ENCODE measurements at places on chromosomes 2 and 18. TPM values are rescaled to one million over a fixed set of nuclear protein-coding genes. Genes with fewer than 3 reads are reported as not detected.

ALPG gene
- total RNA-seq: not detected

DCC gene
- total RNA-seq: 0.83 TPM

CPLX4 gene
- not detected for total RNA-seq

PSMA8 gene
- not detected for total RNA-seq

RABL2A gene
- 2.8 TPM for total RNA-seq

ARHGAP25 gene
- total RNA-seq: 0.36 TPM

ZNF396 gene
- total RNA-seq: 0.54 TPM

HOXD8 gene
- not detected for total RNA-seq

GNAL gene
- total RNA-seq: 0.28 TPM

MTHFD2 gene
- 122 TPM for total RNA-seq

- no peak overlapping the region for H3K27ac ChIP-seq
- no peaks in the 10 kb centered on the region for H3K36me3 ChIP-seq
- no peaks in the 10 kb centered on the region for H3K27me3 ChIP-seq
- no peak overlapping the region for H3K4me3 ChIP-seq
- no peak for DNase-seq
- no peaks in the 10 kb centered on the region for H3K4me1 ChIP-seq
Measured at GRCh38 chr2:75367401-75367800, 168.1 kb upstream of the TACR1 start.

DNA sequence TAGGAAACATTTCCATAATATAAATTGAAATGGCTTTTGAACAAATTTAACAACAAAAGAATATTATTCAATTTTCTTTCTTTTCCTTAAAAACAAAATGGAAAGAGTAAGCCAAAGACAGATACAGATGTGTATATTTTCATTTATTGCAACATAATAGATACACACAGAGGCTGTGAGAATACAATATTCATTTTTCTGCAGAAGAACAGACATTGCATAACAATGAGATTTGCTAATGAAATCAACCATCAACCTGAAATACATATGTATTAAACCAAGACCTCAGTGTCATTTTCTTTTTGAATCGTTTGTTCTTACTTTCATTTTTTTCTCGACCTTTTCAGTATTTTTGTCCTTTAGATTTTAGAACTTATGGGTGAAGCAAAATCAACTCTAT lies 95.1 kb downstream of the BAZ2B start:
- no peak for DNase-seq
- no peaks in the 10 kb centered on the region for H3K4me1 ChIP-seq
- H3K27me3 ChIP-seq: no peaks in the 10 kb centered on the region
- no peak overlapping the region for H3K27ac ChIP-seq
- H3K36me3 ChIP-seq: no peaks in the 10 kb centered on the region

DNA sequence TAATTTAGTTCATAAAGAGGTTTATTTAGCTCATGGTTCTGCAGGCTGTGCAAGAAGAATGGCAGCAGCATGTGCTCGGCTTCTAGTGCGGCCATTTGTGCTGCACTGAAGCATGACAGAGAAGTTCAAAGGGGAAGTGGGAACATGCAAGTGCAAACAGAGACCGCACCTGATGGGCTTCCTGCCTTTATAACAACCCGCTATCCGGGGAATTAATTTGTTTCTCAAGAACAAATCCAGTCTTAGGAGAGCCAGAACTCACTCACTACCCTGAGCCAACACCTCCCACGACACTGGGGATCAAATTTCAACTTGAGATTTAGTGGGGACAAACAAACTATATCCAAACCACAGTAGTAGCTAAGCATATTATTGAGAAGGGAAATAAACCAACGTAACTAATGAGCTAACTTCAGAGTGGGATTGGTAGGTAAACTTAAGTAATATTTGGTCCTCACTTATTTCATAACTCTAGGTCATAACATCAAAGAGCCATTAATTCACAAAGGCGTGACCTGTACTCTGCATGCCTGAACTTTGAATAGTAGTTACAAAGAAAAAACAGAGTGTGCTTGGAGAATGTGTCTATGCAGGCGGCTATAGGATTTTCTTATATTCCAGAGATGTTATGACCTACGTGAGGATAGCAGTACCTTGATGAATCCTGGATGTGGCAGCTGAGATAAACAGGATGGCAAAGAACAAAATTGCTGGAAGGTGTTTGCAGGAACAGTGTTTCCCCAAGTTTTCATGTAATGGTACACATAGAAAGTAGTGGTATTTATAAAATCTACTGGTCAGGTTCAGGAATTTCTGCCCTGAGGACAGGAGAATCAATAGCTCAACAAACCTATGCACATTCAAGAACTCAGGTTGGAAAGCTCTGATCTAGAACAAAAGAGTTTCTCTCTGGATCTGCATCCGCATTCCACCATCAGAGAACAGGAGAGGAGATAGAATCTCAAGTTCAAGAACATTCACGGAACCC lies 845.9 kb upstream of the ID2 start:
- DNase-seq: no peak
- H3K27me3 ChIP-seq: no peaks in the 10 kb centered on the region
- no peak overlapping the region for H3K27ac ChIP-seq
- no peak overlapping the region for H3K4me3 ChIP-seq
- peaks cover under 1% of the 10 kb centered on the region for H3K4me1 ChIP-seq

GRCh38 chr18:9681217-9681616 lies 26.9 kb upstream of the RAB31 start:
- H3K36me3 ChIP-seq: no peaks in the 10 kb centered on the region
- H3K4me1 ChIP-seq: peaks cover 12% of the 10 kb centered on the region
- no peak for DNase-seq
- H3K27ac ChIP-seq: no peak overlapping the region
- H3K27me3 ChIP-seq: no peaks in the 10 kb centered on the region

- H3K27me3 ChIP-seq: peaks cover 2% of the 10 kb centered on the region
- H3K4me3 ChIP-seq: no peak overlapping the region
- H3K27ac ChIP-seq: no peak overlapping the region
- H3K4me1 ChIP-seq: peaks cover 5% of the 10 kb centered on the region
- DNase-seq: peak; percentile 34
Measured at GRCh38 chr2:162126111-162126519, 25.9 kb downstream of the GCG start.

DNA sequence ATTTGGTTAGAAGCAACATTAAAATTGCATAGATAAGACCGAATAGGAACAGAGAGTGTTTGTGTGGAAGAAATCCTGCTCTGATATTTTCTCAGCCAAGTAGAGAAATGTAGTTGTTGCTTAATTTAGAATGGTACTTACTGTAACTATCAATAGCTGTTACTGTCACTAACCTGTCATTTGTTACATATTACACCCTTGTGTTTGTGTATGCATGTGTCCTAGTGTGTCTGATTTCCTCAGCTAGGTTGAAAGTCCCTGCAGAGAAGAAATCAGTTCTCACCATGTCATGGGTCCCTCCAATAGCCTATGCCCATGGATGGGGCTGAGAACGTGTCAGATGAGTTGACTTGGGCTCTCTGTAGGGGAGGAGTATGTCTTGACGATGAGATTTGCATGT lies 94.4 kb downstream of the SPTBN1 start:
- no peak for DNase-seq
- no peaks in the 10 kb centered on the region for H3K36me3 ChIP-seq
- H3K4me1 ChIP-seq: peaks cover 1% of the 10 kb centered on the region
- no peak overlapping the region for H3K4me3 ChIP-seq

- no peak overlapping the region for H3K4me3 ChIP-seq
- peaks cover 51% of the 10 kb centered on the region for H3K27me3 ChIP-seq
- DNase-seq: no peak
- H3K27ac ChIP-seq: no peak overlapping the region
- no peaks in the 10 kb centered on the region for H3K36me3 ChIP-seq
- H3K4me1 ChIP-seq: peaks cover 8% of the 10 kb centered on the region
Measured at GRCh38 chr2:11679486-11680181, 9.6 kb upstream of the NTSR2 start.

DNA sequence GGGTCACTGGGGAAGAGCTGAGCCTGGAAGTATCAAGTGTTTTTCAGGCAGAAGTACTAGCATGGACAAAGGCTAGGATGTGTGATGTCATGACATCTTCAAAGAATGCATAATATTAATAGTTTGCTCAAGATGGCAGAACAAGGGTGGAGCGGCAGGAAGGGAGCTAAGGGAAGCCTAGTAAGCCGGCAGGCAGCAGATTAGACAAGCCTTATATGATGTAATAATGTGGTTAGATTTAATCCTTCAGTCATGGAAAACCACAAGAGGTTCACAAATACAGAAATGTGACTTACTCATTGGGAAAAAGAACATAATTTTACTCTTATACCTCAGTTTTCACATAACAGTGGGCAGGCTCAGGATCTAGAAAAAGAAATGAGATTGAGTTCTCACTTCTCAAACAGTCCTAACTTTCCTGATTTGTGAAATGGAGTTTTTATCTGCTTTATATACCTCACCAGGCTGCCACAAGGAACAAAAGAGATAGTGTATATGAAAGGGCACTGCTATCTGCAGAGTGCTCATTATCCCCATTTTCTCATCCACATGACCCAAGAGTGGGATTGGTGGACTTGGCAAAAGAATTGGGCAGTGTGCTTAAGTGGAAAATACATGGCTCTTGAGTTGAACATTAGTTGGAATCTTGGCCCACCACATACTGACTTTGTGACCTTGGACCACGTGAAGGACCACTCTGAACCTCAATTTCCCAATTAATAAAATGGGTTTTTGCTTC lies 89.1 kb upstream of the LHCGR start:
- DNase-seq: peak; percentile 88
- no peak overlapping the region for H3K4me3 ChIP-seq
- H3K4me1 ChIP-seq: peaks cover 11% of the 10 kb centered on the region
- H3K27me3 ChIP-seq: no peaks in the 10 kb centered on the region

DNA sequence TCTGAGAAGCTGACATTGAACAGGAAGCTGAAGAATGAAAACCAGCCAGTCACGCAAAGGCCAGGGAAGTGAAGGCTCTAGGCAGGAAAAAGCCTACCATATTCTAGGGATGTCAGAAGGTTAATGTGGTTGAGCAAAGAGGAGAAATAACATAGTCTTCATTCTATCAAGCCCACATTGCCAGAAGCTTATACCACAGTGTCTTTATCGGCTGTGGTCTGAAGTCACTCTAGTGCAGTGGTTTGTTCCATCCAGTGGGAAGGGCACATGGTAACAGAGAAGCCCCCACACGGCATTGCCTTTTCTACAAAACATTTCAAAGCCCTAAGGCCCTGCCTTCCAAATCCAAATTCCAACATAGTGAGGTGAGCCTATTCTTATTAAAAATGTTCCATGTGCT lies 311.3 kb downstream of the TNS1 start:
- no peak overlapping the region for H3K27ac ChIP-seq
- H3K36me3 ChIP-seq: no peaks in the 10 kb centered on the region
- H3K4me3 ChIP-seq: no peak overlapping the region
- H3K4me1 ChIP-seq: peaks cover 24% of the 10 kb centered on the region
- no peaks in the 10 kb centered on the region for H3K27me3 ChIP-seq

GRCh38 chr2:194443926-194444325 lies 1213.1 kb upstream of the SLC39A10 start:
- no peak overlapping the region for H3K27ac ChIP-seq
- H3K4me3 ChIP-seq: no peak overlapping the region
- no peaks in the 10 kb centered on the region for H3K27me3 ChIP-seq
- DNase-seq: no peak

- H3K4me1 ChIP-seq: peaks cover 12% of the 10 kb centered on the region
- H3K27ac ChIP-seq: no peak overlapping the region
- H3K36me3 ChIP-seq: no peaks in the 10 kb centered on the region
- no peaks in the 10 kb centered on the region for H3K27me3 ChIP-seq
- peak; percentile 92 for DNase-seq
Measured at GRCh38 chr2:216316743-216317142, 55.5 kb downstream of the MARCHF4 start.

GRCh38 chr2:220556658-220557057 lies 929.2 kb downstream of the SLC4A3 start:
- H3K27me3 ChIP-seq: no peaks in the 10 kb centered on the region
- peak; percentile 67 for DNase-seq
- no peak overlapping the region for H3K27ac ChIP-seq
- H3K4me3 ChIP-seq: no peak overlapping the region

GRCh38 chr18:55323051-55323994 lies 264.7 kb downstream of the TCF4 start:
- H3K4me3 ChIP-seq: peak overlapping the region; percentile 7
- H3K4me1 ChIP-seq: peaks cover 3% of the 10 kb centered on the region
- peak; percentile 31 for DNase-seq

GRCh38 chr2:189580241-189580651 lies 340 bp downstream of the SLC40A1 start:
- H3K36me3 ChIP-seq: 0 out of 2 replicates have a peak, but pooled peaks cover 2% of the 10 kb centered on the region
- peak overlapping the region; percentile 73 for H3K4me3 ChIP-seq
- peaks cover 2% of the 10 kb centered on the region for H3K4me1 ChIP-seq
- H3K27me3 ChIP-seq: peaks cover 2% of the 10 kb centered on the region
- peak overlapping the region; percentile 20 for H3K27ac ChIP-seq

DNA sequence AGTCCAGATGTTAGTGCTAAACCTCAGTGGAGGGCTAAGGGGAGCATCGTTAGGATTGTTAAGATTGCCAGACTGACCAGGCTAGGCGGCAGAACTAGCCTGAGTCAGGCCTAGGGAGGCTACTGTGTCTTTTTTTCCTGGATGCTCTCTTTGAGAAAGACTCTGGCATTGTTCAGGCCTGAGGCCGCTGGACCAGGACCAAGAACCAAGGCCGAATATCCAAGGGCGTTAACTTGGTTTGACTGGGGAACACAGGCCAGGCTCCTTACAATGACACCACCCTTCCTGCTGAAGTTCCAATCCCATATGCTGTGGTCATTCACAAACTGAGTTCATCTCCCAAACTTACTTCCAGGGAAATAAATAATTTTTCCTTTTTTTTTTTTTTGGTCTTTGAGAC lies 10.6 kb downstream of the HTRA2 start:
- no peak overlapping the region for H3K4me3 ChIP-seq
- no peak overlapping the region for H3K27ac ChIP-seq
- no peak for DNase-seq
- peaks cover 12% of the 10 kb centered on the region for H3K36me3 ChIP-seq

- no peaks in the 10 kb centered on the region for H3K27me3 ChIP-seq
- H3K36me3 ChIP-seq: no peaks in the 10 kb centered on the region
- H3K4me3 ChIP-seq: no peak overlapping the region
- no peak overlapping the region for H3K27ac ChIP-seq
Measured at GRCh38 chr2:112046231-112046630, 8.8 kb upstream of the TMEM87B start.

DNA sequence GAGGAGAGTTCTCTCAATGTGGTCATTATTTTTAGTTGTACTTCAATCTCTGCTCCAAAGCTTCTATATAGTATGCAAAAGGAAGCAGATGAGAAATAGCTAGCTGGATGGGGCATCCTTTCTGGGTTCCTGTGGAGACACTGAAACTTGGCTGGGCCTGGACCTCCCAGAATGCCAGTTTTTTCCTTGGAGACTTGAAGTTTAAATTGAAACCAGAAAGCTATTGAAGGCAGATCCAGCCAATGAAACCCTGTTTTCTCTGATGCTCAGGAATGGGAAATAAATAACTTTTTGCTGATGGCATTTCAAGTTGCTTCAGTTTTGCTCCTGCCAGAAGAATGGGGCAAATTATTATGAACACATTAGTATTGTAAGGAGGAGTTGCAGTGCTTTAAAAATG lies 2.9 kb downstream of the SETBP1 start:
- peaks cover 21% of the 10 kb centered on the region for H3K27me3 ChIP-seq

DNA sequence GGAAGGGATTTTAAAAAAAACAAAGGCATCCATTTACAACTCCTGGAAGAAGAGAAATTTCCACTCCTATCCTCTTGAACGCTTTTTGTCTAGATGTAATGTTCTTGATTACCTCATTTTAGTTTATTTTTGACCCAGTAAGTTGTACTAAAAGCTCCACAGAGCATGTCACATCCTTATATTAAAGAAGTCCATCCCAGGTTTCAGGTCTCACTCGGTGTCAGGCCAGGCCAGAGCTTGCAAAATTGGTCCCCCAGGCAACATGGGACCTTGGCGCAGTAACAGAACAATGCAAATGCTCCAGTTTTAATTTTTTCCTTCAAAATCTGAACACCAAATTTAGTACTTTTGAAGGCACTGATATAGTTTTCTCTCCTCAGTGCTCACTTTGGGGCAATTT lies 218.4 kb upstream of the REV1 start:
- no peaks in the 10 kb centered on the region for H3K27me3 ChIP-seq
- no peak overlapping the region for H3K27ac ChIP-seq
- H3K4me1 ChIP-seq: peaks cover 19% of the 10 kb centered on the region
- H3K4me3 ChIP-seq: no peak overlapping the region
